ENCODE measurements at places on chromosomes 6 and 20.

GRCh38 chr6:123027408-123027807 lies 31.4 kb downstream of the CLVS2 start:
- DNase-seq, result no peak

GRCh38 chr20:35134472-35134871 lies 12.7 kb downstream of the EDEM2 start:
- DNase-seq, result no peak

- peak; percentile 13 for DNase-seq
These were observed 55.5 kb downstream of the FOXC1 start for GRCh38 chr6:1665214-1665613.

DNA sequence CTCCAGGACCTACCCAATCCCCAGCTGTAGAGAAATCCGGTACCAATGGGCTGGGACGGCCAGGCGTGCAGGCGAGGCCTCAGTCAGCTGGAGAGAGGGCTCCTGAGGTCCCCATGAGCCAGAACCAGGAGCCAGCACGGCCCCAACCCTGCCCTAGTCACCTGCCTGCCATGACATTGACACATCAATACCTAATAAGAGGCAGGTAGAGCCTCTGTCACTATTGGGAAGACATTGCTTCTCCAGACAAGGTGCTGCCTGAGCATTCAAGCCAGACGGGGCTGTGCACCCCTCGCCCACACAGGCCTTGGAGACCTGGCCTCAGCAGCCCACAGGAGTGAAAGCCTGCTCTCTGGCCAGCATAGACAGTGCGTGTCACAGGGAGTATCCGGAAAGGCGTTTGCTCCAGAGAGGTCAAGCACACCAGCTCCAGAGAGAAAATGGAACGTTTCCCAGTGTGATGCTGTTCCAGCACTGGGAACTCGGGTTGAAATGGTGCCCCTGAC lies 3.5 kb downstream of the DLL1 start:
- no peak for DNase-seq

- DNase-seq, result peak; percentile 72
These were observed at the start of gene RBM24 for GRCh38 chr6:17281100-17281496. Gene RBM24 (plus strand): TSS chr6:17281361. CDS start chr6:17281582, 221 bp downstream.

DNA sequence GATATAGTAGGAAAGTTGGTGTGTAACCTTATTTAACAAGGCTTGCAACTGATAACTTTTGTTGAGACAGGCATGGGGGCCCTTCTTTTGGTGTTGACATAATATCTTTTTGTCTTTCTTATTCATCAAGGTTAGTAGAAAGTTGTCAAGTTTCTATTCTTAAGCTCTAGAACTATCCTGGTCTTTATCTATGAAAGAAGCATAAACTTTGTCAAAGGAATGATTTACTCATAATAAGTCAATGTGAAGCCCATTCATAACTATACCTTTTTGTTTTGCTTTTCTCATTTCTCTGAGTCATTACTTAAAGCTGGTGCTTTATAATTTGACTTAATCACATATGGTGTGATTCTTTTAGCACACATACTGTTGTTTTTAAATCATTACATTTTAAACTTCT lies 312.4 kb downstream of the UTRN start:
- no peak for DNase-seq

GRCh38 chr6:146990284-146990683 lies 213.9 kb upstream of the STXBP5 start:
- no peak for DNase-seq

DNA sequence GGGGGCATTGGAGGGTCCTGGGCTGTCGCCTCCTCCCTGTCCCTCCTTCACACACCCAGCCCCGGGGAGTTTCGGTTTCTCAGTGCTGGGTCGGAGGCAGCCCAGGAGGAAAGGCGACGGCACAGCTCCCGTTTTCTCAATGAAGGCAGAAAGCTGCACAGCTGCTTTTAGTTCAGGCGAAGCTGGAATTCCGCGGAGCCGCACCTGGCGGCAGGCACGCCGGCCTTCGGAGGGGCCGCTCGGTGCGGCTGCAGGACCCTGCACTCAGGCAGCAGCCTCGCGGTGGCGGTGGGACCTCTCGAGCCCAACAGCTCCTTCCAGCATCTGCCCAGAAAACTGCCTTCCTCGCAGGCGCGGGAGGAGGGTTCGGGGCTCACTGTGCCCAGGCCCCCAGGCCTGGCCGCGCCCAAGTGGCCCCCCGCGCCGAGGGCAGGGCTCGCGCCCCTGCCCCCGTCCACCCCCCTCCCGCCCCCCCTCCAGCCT lies 4.6 kb downstream of the FOXQ1 start:
- DNase-seq, result no peak

GRCh38 chr6:35146453-35146852 lies 5.3 kb upstream of the TCP11 start:
- peak; percentile 70 for DNase-seq

- no peak for DNase-seq
These were observed 16.4 kb downstream of the MRPS18A start for GRCh38 chr6:43671011-43671800.

DNA sequence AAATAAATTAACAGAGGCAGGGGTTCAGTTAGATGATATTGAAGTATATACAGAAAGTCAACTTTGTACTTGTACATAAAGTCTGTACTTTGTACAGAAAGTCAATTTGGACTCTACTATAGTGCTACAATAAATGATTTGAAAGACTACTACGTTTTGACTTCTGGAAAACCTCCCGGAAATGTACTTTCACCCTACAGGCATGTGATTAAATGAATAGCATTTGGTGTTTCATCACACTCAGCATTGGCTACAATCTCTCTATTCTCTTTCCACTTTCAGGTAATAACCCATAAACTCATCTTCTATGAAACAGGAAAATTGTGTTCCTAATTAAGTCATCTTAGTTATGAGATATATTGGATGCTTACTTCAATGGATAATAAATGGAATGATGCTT lies 25.6 kb upstream of the MC3R start:
- no peak for DNase-seq

DNA sequence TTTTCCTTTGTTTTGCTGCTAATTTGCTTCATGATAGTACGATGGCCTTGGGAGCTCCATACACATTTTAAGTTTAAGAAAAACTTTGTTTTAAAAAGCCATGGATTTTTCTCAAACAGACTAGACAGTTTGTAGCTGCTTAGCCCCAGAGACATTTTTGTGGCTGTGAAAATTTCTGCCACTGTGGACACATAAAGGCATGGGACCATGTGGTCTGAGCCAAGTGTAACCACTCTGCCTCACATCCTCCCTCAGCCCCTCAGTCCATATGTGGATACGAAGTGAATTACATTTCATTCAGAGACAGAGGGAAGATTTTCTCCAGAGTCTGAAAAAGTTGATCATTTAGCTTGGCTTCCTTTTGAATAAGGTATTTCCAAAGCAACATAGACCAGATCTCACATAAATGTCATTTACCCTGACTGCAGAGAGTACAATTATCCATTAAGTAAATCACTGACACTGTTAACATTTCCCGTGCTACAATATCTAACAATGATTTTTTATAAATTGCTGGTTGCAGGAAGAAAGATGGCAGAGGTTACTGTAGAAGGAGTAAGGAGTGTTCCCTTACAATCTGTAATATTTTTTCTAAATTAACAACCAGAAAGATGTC lies 87.4 kb downstream of the GJA1 start:
- DNase-seq, result no peak

- DNase-seq, result peak; percentile 86
These were observed 320.8 kb downstream of the SOX4 start for GRCh38 chr6:21914121-21914973.

- no peak for DNase-seq
These were observed 18.6 kb upstream of the SPDEF start for GRCh38 chr6:34574647-34575293.

DNA sequence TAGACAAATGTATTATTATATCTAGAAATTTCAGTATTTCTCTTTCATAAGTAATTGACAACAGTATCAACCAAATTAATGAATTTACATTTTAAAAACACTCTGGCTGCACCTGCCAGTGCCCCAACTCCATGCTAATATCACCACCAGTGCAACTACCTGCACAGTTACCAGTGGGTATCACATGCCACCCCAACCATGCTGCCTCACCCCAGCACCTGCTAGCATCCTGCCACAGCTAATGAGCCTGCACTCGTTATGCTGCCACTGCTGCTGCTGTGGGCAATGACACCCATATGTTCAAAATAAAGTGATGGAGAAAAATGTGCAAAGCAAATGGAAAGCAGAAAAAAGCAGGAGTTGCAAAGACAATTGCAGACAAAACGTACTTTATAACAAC lies 855.9 kb upstream of the MANEA start:
- DNase-seq, result no peak

GRCh38 chr6:39079197-39080125 lies 30.9 kb downstream of the GLP1R start:
- DNase-seq, result no peak

- peak; percentile 74 for DNase-seq
These were observed at the start of gene ME1 for GRCh38 chr6:83430611-83431544. Gene ME1 (minus strand): TSS chr6:83431051. CDS start chr6:83430954, 97 bp downstream.

DNA sequence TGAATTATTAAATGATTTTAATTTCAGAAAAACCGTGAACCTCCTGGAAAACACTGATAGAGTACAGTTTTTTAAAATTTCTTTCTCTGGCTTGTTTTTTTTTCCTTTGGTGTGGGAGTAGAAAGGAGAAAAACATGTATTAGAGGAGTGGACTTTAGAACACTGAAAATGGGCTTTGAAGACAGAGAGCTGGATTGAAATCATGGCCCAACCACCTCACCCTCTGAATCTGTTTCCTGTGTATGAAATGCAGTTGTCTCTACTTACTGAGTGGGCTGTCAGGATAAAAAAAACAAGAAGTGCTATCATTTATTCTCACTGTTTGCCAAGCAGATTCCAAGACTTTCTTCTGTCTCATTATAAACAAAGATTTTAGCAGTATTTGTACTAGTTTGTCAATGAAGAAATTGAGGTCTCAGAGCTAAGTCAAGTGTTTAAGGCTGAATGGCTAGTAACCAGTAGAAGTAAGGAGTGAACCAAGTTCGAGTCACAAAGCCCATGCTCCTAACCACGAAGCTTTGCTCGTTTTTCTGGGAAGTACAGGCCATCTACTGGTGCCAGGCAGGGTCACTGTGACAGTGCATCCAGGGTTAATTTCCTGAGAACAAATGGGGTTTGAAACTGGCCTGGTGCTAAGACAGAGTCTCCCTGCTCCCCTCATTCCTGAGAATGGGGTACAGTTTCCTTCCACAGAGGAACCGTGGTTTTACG lies 256.4 kb downstream of the TMEM242 start:
- peak; percentile 36 for DNase-seq

DNA sequence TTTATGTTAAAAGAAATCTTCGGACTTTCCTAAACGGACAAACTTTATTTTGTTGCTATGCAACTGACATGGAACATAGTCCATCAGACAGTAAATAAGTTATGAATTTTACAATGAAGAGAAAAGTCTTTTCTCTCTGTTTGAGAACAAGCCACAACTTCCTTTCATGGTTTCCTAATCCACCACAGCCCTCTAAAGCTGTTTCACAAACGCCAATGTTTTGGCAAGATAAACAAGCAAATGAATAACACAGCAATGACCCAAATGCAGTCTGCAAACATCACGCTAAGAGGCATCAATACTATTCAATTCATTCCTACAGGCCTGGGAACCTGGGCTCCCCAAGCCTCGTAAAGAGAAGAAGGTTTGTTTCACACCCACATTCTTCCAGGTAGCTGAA lies 60.4 kb downstream of the HAO1 start:
- DNase-seq, result peak; percentile 27

GRCh38 chr6:79009819-79010218 lies 68.2 kb downstream of the PHIP start:
- no peak for DNase-seq

- peak; percentile 44 for DNase-seq
These were observed 13.2 kb downstream of the MMP24OS start for GRCh38 chr20:35264755-35265154.

Data from hematopoietic multipotent progenitor cell treated with erythropoietin and hydrocortisone succinate and interleukin-3 and kit ligand, for 6 days (in vitro differentiated cells).